ENCODE measurements at places on chromosomes 1 and 21.

DNA sequence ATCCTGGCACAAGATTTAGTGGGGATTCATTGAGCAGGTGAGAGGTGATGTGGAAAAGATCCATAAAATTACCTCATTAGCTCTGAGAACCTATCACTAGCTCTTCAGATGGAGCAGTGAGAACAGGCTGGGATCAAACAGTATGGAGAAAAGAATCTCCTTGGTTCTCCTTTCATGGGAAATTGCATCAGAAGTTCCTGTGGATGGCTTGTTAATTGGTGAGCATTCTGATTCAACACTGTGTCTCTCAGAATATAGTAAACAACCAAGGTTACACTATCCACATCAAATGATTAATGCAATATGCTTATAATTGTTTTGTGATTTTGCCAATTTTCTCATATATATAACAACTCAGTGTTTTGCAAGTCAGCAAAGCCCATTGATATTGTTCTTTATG is 8.3 kb upstream of the CD55 start:
- DNase-seq, result no peak

- no peak for DNase-seq
These were observed 2.8 kb downstream of the ALDH4A1 start for GRCh38 chr1:18899363-18900049.

DNA sequence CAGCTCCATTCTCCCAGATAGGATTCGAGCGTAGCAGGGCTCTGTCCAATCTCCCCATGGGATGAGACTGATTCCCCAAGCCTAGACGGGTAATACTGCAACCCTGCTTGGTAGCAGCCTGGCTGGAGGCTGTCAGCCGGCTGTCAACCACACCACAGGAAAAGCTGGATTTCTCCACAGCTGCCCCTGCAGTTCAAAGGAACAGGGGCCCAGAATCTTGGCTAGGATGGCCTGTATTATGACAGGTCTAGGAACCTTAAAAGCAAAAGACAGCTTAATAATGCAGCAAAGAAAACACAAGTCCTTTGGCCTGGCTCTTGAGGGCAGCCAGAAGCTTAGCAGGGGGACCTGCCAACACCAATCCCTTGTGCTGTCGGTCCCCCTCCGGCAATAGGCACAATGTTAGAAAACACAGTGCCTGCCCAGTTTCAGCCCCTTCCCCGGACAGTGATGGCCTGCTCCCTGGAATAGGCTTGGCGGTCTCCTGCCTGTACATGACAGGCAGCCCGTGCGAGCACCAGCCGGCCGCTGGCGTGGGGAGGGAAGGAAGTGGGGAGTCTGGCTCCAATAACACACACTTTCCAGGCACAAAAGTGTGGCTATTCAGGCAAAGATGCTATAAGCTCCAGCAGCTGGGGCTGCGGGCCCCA is 90.5 kb downstream of the TRABD2B start:
- no peak for DNase-seq

- no peak for DNase-seq
These were observed 76.5 kb downstream of the CD58 start for GRCh38 chr1:116494353-116494692.

- DNase-seq, result no peak
These were observed 1638.3 kb downstream of the MRPL39 start for GRCh38 chr21:23968722-23969647.

- no peak for DNase-seq
These were observed 257.8 kb upstream of the ADGRL4 start for GRCh38 chr1:79264285-79264684.

DNA sequence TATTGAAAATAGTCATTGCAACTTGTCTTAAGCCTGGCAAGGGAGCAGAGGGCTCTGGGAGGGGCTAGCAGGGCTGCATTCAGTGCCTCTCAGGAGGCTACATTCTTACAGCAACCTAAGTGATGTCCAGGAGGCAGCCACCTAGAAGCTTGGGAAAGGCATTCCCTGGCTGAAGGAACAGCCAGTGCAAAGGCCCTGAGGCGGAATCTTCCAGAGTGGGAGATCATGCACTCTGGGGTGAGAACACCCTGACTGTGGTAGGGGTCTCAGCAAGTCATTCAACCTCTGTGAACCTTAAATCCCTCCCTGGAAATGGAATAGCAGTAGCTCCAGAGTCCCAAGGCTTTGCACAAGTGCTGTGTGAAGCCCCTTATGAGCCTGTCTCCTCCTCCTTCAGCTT is 84.1 kb downstream of the TAS1R2 start:
- DNase-seq, result no peak

GRCh38 chr1:175757381-175758015 is 14.1 kb upstream of the TNR start:
- peak; percentile 80 for DNase-seq

DNA sequence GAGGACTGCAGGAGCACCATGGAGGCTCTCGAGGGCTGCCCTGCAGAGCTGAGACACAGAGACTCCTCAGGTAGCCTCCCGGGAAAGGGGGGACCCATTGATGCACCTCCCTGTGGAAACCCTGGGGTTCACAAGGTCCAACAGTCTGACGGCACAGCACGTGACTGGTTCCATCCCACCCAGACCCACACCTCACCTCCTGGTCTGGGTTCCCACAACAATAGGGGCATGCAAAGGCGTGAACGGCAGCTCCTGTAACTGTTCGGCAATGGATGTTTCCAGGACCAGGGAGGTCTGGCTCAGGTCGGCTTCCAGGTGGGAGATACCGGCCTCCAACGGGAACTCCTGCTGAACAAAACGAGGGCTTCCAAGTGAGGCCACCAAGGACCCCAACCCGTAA is 86.8 kb downstream of the NPHP4 start:
- no peak for DNase-seq

- DNase-seq, result no peak
These were observed 6.4 kb upstream of the TNFRSF25 start for GRCh38 chr1:6472391-6472790.

DNA sequence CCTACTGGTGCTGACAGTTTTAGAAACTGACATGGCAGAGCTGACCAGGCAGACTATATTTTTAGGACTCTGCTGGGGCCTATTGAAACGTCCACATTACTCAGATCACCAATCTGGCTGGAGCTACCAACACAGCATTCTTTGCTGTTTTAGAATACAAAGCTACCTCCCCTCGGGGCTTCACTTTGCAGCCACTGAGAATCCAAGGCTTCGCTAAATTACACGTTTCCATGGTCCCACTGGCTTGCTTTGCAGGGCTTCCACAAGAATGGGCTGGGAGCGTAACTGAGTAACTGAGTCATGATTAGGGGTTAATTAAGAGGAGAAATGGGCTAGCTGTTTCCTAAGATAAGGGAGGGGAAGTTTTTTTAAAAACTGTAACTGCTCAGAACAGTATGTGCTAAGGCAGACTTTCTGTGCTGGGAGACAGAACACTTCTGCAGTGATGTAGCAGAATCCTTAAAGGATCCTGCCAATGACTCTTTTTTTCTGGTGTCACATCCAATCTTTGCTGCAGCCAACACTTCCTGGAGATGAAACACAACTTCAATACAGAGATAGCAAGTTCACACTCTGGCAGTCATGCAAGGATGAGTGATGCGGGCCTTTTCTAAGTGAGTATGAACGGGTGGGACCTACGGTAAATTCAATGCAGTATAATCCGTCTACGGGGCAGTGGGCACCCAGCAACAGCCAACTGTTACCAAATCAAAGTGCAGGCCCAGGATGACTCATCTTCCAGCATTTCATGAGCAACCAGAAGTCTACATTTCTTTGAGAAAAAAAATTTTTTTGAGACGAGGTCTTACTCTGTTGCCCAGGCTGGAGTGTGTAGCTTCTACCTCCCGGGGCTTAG is 21.5 kb downstream of the NDUFS5 start:
- DNase-seq, result peak; percentile 42

DNA sequence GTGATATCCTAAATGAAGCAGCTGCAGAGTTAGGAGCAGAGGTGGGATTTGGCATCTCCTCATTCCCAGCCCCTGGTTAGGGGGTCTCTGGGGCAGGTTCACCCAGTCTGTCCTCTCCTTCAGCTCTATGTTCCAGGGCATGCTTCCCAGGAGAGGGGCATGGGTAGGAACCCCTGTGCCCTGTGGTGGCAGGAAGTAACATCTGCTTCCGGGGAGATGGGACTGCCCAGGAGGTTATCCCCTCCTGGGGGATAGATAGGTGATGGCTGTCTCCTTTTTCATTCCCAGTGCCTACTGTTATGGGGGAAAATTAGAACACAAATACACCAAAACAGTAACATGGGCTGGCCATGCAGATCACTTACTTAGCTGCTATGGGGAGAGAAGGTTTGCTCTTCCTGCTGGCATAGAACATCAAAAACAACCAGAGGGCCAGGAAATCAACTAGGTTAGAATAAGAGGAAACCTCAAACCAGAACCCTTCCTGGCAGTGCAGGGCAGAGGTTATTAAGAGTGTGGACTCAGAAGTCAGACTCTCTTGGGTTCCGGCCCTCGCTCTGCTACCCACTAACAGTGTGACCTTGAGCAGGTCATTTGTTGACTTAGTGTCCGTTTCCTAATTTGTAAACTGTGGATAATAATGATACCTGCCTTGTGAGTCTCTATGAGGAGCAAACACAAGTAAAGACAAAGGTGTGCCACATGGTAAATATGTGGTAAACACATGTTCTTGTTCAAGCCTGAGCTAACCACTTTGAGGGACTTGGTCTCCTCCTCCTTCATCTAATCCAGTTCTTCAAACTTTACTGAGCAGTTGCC is 157.8 kb upstream of the JUN start:
- DNase-seq, result no peak

DNA sequence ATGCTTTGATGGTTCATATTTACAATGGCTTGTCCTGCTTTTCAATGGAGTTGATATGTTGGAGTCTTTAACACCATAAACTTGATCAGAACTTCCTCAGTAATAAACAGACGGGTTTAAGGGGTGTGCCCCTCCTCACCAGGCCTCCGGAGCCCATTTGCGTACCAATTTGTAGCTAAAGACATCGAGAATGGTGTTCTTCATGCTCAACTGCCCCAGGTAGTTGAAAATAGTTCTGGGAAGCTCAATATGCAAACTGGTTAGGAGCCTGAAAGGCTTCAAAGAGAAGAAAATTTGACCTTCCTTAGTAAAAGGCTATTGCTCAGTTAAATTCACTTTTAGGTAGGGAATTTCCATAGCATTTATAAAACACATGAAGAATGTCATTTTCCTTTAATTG is 68.1 kb upstream of the RRP15 start:
- DNase-seq, result no peak

DNA sequence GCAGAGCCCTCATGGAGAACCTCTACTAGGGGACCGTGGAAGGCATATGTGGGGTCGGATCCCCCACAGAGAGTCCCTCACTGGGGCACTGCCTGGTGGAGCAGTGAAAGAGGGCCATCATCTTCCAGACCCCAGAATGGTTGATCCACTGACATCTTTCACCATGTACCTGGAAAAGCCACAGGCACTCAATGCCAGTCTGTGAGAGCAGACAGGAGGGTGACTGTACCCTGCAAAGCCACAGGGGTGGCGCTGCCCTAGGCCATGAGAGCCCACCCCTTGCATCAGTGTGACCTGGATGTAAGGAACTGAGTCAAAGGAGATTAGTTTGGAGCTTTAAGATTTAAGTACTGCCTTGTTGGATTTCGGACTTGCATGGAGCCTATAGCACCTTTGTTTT is 1276.7 kb upstream of the PRMT6 start:
- no peak for DNase-seq

- no peak for DNase-seq
These were observed 358.5 kb downstream of the GPATCH2 start for GRCh38 chr1:217272385-217272784.

DNA sequence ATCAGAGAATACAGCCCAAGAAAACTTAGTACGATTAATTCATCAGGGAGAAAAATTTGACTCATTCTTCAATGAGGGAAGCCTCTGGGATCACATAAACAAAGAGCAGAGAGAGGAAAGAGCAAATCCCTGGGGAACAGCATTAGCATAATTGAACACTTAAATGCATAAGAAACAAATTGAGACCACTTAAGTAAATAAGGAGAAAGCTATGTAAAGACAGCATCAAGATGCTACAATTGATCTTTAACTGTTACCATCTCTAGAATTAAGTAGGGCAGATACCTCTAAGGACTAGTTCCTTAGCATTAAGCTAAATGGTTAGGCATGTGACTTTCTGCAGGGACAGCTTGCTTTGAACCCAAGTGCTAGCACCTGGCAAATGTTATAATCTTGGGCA is 265.1 kb upstream of the NEGR1 start:
- DNase-seq, result no peak

GRCh38 chr1:938711-939489 is 15.2 kb downstream of the SAMD11 start:
- no peak for DNase-seq

DNA sequence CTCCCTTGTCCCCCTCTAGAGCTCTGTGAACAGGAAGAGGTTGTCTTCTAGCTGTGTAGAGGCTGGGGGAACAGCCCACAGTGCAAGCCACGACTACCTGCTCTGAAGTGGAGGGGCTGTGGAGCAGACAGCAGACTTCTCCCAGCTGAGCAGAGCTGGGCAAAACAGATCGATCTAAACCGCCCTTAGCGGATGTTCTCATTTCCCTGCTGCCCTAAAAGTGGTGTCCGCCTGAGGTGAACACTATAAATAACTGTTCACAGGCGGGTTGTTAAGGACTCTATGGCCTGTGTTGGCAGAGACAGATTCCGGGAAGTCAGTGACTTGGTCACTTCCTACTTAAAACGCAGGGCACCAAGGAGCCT is 203.2 kb downstream of the RHOU start:
- DNase-seq, result peak; percentile 72

DNA sequence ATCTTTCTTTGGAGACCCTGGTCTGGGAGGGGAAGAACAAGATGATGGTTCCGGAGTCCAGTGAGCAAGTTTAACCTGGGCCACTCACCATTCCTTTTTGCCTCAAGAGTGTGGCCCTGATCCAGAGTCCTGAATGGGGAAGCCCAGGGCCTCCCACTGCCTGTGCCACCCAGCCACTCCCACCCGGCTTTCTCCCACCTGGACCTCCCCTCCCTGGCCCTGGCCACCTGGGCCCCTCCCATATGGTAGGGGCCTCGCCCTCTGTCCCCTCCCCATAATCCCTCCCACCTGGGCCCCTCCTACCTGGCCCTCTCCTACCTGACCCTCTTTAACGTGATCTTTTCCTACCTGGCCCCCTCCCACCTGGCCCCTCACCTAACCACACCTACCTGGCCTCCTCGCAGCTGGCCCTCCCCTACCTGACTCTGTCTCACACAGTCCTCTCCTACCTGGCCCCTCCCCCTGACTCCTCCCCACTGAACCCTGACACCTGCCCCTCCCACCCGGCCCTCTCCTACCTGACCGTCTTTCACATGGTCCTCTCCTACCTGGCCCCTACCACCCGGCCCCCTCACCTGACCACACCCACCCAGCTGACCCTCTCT is 220.7 kb upstream of the VAMP3 start:
- no peak for DNase-seq

DNA sequence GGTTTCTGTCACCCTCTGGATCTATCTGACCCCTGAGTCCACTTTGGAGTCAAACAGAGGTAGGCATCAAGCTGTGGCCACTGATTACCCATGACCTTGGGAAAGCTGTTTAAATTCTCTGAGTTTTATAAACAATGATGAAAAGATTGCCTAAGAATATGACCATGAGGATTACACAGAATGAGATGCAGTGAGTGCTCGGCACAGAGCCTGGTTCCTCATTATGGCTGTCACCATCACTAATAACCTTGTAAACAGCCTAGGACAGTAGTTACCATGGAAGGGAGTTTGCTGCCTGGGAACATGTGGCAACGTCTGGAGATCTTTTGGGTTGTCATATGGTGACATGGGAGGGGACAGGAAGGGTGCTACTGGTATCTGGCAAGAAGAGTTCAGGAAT is 248.3 kb upstream of the KAZN start:
- DNase-seq, result no peak
